ENCODE measurements at places on chromosomes 4 and X.

DNA sequence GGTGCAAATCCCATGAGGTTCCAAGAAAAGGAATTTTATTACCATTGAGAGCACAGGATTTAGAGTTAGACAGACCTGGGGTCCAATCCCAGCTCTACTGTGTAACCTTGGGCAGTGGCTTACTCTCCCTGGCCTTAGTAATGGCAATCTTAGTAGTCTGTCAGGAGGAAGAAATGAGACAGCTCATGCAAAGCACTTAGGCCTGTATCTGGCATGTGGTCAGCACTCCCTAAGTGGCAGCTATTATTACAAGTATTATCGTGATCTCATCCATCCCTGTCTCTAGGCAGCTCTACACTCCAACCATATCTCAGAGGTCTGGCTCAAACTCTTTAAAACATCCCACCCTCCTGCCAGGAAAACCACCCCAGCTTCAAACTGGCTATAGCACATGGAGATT lies 129.6 kb upstream of the NALF2 start:
- no peak for DNase-seq

DNA sequence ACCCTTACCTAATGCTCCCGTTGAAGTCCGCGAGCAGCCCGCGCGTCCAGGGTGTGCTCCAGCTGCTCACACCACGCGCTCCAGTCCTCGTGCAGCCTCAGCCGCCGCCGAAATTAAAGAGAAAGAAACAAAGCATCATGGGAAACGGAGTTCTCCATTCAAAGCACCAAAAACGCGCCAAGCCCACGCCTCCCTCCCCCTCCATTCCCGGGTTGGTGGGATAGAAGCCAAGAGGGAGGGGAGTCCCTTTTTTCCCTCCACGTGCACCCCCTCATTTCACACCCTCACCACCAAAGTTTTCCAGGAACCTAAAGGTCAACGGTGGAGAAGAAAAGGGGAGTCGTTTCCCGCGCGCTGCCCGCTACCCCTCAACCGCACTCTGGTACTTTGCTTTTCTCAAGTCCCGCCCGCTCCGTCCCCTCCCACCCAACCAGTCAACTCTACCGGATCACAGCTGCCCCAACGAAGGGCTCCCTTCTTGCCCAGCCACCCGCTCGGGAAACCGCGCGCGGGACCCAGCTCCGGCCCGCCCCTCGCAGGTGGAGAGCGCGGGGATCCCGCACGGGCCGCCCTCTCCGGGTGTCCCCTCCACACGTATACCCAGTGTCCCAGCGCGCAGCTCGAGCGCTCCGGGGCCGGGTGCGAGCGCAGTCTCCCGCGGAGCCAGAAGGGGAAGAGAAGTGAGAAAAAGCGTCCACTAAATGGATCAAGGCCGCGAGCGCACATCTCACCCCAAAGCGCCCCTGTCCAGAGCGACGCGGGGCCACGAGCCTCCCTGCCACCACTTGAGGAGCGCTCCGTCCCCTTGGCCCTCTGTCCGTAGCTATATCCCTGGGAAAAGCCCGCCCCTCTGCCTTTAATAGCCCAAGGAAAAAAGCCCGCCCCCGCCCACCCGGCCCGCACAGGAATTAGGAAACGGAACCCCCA lies 65.1 kb upstream of the CCDC160 start:
- peak; percentile 8 for DNase-seq

DNA sequence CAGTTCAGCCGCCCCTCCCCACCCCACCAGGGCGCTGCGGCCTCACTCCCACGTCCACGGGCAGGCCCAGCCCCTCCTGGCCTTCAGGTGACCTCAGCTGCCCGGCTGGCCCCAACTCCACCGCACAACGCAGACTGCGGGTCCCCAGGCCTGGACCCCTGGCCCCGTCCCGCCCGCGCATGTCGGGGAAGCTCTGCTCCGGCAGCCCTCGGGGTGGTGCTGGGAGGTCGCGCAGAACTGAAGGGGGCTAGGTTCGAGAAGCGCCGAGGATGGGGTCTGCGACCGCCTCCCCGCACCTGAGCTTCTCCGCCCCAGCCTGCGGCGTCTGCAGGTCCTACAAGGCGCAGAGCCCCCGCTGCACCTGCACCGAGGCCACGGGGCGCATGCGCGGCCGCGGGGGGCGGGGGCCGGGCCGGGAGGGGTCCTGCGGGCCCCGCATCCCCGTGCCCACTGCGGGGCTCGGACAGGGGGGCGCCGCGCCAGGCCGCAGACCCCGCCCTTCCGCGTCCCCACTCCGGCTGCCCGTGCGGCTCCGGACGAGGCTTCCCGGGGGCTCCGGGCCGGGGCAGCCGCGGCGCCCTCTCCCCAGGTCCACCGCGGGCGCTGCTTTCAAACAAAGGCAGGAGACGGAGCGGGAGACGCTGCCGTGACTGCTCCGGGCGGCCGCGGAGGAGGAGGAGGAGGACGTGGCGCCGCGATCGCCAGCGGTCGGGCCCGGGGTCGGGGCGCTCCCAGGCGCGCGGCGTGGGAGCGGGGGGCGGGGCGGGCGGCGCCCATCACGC lies 672 bp upstream of the NAT8L start:
- no peak for DNase-seq

DNA sequence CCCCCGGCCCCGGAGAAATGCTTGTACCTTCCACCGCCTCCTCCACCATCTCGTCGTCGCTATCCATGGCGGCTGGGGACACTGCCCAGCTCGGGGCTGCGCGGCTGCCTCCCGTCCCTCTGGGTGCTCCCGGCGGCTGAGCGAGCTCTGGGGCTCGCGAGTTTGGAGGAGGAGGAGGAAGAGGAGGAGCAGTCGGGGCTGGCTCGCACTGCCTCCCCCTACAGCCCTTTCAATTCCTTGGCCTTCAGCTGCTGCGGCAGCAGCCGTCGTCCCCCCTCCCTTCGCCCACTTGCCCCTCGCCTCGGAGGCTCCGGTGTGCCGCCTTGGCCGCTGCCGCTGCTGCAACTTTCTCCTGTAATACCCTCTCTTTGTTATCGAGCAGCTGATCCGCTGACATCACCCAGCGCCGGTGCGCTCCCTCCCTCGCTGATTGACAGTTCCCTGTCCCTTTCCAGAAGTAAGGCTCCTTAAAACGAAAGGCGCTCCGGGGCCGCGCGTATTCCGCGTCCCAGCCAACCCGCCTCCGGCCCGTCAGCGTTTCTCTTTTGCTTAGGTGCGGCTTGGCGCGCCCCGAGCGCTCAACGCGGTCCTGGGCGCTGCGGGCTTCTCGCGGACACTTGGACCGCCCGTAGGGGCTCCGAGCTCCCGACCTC lies at the start of gene SETD7:
Gene SETD7, minus strand, starts transcription at position 149 of the 653 bp plus-strand sequence. Its CDS starts 82 bp downstream, at position 67.
- peak; percentile 26 for DNase-seq

DNA sequence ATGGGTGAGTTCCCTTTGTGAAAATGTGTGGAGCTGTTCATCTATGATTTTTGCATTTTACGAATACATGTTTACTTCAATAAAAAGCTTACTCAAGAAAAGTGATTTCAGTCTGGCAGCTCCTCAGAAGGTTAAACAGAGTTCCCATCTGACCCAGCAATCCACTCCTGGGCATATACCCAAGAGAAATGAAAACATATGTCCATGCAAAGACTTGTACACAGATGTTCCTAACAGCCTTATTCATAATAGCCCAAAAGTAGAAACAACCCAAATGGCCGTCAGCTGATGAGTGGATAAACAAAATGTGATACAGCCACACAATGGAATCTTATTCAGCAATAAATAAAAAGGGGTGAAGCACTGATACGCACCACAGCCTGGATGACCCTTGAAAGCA lies 20.8 kb downstream of the CLCN4 start:
- DNase-seq = no peak
